ENCODE measurements at places on chromosomes 12 and 14.

- DNase-seq: no peak
Measured at GRCh38 chr12:3685830-3686229, 67.1 kb downstream of the CRACR2A start.

DNA sequence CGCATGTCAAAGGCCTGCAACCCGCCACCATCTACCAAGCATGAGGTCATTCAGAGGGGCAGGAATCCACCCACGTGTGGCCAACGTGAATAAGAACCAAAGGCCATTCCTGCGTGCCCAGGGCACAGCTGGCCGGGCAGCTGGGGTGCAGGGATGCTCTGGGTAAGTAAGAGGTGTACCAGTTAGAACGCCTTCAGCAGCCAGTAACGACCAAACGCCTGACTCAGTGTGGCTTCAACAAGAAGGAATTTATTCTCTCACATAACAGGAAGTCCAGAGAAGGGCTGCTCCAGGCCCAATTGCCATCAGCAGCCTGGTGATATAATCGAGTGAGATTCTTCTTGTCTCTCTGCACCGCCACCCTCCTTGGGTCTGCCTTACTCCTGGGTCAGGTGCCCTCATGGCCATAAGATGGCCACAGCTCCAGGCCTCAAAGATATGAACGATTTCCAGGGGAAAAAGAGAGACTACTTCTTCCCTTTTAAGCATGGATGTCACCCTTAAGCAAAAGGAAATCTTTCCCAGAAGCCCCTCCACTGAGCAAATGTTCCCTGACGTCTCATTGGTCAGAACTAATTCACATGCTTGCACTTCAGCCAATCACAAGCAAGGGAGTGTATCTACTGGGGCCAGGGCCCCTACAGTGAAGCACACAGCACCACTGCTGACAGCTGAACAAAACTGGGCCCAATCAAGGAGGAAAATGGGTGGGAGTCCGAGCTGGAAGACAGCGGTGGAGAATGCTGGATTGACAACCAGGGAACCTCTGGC lies 7.3 kb downstream of the TTC7B start:
- no peak for DNase-seq

GRCh38 chr12:51534216-51535074 lies 56.6 kb upstream of the SCN8A start:
- DNase-seq: no peak

DNA sequence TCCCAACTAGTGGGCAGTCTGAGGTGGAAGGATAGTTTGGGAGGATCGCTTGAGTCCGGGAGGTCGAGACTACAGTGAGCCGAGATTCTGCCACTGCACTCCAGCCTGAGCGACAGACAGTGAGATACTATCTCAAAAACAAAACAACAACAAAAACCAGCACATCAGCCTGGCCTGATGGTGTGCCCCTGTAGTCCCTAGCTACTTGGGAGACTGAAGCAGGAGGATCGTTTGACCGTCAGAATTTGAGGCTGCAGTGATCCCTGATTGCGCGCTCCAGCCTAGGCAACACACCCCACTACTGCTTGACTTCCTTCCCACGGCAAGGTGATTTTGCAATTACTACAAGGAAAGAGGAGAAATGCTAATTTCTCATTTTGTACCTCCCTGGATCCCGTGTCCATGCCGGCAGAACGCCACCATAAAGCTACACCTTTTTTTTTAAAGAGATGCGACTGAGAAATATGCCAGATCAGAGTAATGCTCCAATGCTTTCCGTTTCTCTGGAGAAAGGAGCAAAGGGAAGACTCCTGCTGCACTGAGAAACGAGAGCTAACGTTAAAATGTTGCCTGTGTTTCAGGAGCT lies 672 bp upstream of the SCFD1 start:
- no peak for DNase-seq

- DNase-seq: no peak
Measured at GRCh38 chr12:3959799-3960560, 86.8 kb upstream of the PARP11 start.

DNA sequence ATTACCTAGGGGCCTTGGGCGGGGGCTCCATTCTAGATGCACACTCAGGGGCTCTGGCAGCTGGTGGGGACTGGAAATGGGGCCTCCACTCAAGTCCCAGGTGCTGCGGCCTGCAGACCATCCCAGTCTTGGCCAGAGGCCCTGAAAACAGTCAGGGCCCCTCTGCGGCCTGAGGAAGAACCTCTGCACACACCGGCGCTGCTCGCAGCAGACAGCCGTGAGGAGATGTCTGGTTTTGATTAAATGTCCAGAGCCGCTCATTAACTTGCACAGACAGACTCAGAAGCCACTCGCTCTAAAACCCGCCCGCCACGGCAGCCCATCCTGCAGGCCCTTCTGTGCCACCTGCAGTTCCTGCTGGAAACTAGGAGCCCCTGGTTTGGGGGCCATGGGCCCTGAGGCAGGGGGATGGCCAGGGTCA lies 36.4 kb upstream of the NCOR2 start:
- DNase-seq: no peak

- no peak for DNase-seq
Measured at GRCh38 chr12:65603438-65604351, 220.6 kb upstream of the HMGA2 start.

DNA sequence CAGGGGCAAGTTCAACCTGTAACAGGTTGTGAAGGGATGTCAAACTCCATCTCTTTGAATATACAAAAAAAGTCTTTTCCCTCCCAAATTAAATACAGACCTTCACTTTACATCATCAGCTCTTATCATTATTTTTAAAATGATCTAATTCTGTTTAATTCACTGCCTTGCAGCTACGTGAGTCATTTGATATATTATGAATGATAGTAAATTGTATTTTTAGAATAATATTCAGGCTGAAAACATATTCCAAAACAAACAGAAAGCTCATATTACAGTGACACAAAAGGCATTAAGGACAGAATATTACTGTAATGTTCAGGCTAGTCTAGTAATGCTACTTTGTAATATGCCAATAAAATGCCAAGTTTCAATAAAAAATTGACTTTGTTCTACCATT lies 53.3 kb downstream of the BCAT1 start:
- DNase-seq: no peak

GRCh38 chr14:106200541-106201315 lies 674.3 kb downstream of the TMEM121 start:
- no peak for DNase-seq

DNA sequence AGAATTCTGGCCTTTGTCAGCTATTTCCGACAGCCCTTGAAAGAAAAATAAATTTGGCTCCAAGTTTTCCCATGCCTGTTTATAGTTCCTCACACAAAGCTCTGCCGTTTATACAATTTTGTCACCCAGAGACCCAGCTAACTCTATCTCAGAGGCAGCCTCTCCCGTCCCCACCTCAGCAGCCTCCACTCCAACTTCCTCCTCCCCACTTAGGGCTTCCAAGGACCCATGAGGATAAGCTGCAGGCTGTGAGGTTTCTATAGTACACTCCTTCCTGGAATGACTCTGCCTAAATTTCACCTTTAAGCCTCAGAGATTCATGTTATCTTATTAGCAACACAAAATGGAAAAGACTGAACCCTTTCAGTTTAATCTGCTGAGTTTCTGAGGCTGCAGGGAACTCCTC lies 71.8 kb downstream of the TTC9 start:
- no peak for DNase-seq

GRCh38 chr14:89251061-89251460 lies 166.0 kb downstream of the FOXN3 start:
- DNase-seq: no peak

- no peak for DNase-seq
Measured at GRCh38 chr12:66901138-66901932, 222.5 kb upstream of the GRIP1 start.

- no peak for DNase-seq
Measured at GRCh38 chr14:91996948-91997371, 42.9 kb downstream of the TRIP11 start.

DNA sequence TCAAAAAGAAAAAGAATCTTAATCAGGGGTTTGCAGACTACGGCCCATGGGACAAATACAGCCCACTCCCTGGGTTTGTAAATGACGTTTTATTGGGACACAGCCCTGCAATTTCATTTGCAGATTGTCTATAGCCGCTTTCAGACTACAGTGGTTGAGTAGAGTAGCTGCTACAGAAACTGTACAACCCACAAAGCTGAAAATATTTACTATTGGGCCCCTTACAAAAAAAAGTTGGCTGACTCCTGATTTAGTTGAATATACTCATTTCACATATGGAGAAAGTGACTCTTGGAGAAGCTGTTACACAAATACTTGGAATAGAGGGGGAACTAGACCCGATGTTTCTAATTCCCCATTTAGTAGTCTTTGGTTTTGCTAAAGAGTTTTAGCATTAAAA lies 162.5 kb upstream of the NOS1 start:
- DNase-seq: no peak

- DNase-seq: no peak
Measured at GRCh38 chr12:64699504-64700115, 59.6 kb downstream of the GNS start.

- DNase-seq: no peak
Measured at GRCh38 chr14:85533023-85533860, 3.3 kb downstream of the FLRT2 start.

DNA sequence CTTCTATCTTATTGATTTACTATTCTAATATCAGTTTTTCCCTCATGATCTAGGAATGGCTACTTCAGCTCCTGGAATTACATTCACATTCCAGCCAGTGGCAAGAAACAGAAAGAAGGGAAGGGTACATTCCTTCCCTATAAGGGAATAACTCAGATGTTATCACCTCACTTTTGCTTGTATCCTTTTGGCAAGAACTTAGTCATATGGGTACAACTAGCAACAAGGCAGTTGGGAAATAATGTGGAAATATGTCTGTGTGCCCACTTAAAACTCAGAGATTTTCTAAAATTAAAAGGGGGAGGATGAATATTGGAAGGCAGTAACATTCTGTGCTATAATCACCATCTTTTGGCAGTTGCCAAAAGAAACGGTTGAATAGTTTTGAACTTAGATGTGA lies 85.6 kb downstream of the MSRB3 start:
- DNase-seq: no peak

DNA sequence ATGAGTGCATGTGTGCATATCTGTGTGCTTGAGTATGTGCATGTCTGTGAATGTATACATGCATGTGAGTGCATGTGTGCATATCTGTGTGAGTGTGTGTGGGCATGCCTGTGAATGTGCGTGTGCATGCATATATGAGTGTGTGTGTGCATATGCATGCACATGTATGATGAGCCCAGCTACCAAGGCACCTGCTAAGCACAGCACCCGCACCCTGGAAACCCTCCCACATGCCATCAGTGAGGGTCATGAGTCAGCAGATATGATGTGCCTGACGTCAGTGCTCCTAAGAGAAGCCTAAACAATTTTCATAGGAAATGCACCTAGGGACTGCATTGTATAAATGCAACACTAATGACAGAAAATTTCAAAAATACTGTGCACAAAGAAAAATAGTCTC lies 151.1 kb downstream of the KIF26A start:
- no peak for DNase-seq

- no peak for DNase-seq
Measured at GRCh38 chr14:68401317-68401716, 391.6 kb downstream of the ZFP36L1 start.

DNA sequence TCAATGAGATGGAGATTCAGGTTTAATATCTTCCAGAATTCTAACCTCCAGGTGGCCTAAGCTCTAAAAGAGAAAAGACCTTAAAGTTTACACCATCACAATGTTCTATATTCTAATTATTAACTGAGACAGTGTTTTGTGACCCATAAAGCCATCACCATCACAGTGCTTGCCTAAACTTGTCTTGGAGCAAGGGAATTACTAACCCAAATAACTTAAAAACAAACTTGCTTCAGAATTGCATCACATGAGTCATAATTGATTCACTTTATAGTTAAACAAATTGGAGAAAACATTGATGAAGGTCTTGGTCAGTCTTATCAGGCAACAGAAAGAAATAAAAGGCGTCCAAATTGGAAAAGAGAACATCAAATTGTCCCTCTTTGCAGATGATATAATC lies 54.5 kb upstream of the ALG10 start:
- no peak for DNase-seq

GRCh38 chr12:1161197-1161596 lies 170.2 kb downstream of the ERC1 start:
- no peak for DNase-seq

GRCh38 chr12:56223571-56224101 lies 506 bp upstream of the NABP2 start:
- DNase-seq: no peak

- DNase-seq: no peak
Measured at GRCh38 chr12:15800278-15800677, 11.1 kb upstream of the EPS8 start.

- no peak for DNase-seq
Measured at GRCh38 chr12:132169376-132169775, 25.1 kb downstream of the NOC4L start.

DNA sequence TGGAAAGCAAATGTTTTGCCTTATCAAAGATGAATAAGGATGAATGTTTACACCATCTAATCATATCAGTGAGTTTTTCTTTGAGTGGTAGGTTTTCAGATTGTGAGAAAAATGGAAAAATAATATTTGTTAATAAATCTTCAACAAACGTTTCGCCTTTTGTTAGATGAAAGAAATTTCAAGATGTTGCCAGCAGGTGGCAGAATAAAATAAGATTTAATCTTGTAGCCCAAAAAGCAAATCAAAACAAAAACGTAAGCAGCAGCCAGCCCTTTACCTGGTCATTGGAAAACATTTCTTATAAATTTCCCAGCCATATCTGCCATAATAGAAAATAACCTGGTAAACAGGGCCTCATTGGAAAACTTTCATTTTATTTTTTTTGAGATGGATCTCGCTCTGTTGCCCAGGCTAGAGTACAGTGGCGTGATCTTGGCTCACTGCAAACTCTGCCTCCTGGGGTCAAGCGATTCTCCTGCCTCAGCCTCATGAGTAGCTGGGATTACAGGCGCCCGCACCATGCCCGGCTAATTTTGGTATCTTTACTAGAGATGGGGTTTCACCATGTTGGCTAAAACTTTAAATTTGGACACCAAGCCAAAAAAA lies 15.4 kb upstream of the TMEM120B start:
- DNase-seq: no peak

- no peak for DNase-seq
Measured at GRCh38 chr12:51124504-51124903, 41.1 kb upstream of the CSRNP2 start.

- no peak for DNase-seq
Measured at GRCh38 chr14:52125885-52126284, 57.0 kb upstream of the NID2 start.
